ENCODE measurements at places on chromosomes 3 and 15.

DNA sequence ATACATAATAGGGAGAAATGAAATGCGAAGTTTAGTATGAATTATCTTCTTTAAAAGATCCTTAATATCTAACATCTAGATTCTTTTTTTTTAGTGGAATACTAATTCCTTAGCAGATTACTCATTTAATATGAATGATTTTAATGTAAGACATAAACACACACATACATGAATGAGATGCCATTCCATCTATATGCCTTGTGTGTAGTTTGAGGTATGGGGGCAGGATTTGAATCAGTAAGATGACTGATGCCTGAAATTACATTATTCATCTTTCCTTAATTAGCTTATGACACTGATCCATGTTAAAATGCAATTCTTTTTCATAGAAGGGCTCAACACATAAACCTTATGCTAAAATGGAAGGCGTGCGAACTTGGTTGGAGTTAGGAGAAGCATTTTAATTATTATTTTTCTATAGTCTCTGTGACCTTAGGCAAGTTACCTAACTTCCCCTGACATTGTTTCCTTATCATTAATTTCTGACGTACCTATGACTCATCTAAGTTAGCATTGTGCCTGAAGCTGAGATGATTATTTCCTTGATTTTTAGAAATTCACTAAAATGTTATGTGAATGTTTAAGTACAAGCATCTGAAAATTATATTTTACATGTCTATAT lies 10.8 kb upstream of the BNIP2 start:
- no peak for DNase-seq

DNA sequence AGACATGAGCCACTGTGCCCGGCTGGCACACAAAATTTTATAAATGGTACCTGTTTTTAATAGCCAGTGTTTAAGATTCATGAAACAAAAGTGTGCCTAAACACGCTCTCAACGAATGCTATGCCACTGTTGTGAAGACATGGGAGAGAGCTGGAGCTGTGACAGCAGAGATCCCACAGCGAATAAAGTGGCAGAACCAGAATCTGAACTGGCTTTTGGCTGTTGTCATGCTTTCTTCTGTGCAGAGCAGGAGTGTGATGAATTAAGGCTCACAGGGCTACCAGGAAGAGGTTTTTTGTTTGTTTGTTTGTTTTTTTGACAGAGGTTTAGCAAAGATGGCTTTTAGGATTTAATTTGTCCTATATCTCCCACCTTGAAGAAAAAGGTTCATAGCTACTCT lies 14.5 kb downstream of the PTPRG start:
- no peak for DNase-seq

- DNase-seq, result peak; percentile 47
Observed at GRCh38 chr15:63107895-63108546, 13.6 kb upstream of the LACTB start.

- no peak for DNase-seq
Observed at GRCh38 chr3:13642597-13642996, 93.7 kb downstream of the FBLN2 start.

GRCh38 chr3:30112902-30113484 lies 493.4 kb upstream of the TGFBR2 start:
- no peak for DNase-seq

- no peak for DNase-seq
Observed at GRCh38 chr3:63964681-63965485, 52.7 kb upstream of the SCAANT1 start.

DNA sequence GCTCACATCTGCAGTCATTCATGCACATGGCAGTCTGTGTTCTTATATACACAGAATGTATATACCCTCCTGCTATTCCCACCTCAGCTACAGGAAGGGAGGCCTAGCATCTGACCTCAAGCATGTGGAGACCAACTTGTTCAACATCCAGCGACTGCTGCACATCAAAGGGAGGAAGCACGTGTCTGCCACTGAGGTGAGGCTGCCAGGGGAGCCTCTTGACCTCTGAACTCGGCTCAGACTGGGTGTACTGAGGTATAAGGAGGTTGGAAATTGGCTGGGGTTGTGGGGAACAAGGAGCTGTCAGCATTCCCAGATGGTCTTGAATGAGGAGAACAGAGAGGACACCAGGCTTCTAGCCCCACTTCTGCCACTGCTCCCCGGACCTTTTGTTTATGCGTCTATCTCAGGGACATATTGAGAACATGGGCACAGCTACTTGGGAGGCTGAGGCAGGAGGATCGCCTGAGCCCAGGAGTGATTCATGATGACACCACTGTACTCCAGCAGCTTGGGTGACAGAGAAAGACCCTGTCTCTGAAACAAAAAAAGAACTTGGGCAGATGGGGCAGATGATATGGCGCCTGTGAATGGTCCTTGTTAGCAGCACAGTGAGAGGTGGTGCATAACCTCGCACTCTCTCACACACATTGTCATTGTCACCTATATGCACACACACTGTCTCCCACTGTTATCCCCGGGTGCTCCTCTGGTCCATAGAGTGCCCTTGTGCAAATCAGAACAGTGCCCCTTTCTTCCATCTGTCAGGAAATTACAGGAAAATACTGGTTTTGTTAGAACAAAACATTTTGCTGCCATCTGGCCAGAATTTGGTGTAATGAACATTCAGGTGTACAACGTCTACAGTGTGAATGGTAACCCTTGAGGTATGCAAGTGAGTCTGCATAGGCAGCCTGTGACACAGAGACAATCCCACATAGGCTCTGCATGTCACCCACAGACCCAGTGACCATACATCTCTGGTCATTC lies 5.4 kb downstream of the VILL start:
- no peak for DNase-seq

DNA sequence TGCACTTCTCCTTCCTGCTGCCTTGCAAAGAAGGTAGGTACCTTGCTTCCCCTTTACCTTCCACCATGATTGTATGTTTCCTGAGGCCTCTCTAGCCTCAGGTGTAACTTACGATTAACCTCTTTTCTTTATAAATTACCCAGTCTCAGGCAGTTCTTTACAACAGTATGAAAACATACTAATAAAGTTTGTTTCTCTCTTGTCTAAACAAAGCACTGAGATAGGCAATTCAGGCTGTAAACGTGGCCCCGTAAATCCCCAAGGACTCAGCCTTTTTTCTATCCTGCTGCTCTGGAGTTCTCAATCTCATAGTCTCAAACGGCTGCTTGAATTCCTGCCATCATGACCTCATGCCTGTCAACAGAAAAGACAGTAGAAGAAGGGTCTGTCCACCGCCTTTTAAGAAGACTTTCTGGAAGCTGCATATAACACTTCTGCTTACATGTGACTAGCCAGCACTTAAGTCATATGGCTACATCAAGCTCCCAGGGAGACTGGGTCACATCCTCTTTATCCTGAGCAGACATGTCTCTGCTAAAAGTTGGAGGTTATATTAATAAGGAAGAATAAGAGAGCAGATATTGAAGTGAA lies 257.8 kb downstream of the EBLN2 start:
- no peak for DNase-seq

DNA sequence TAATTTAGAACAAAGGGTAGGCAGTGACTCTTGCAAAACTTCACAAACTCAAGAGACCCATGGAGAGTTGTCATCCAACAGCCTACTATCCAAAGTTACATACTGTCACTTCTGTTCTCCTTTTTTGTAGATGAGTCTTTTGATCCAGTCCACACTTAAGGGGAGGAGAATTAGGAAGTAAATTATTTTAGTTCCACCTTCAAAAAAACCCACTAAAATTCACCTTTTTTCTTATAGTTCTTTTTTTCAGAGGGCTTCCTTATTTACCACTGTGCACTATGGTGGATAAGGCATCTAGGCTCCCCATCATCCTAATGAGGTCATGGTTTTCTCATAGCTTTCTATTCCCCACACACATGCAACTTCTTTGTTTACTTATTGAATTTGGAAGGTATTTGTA lies 8.6 kb upstream of the TCAIM start:
- DNase-seq, result no peak

GRCh38 chr3:171181907-171182690 lies 155.6 kb upstream of the SLC2A2 start:
- DNase-seq, result no peak

GRCh38 chr3:54046641-54047214 lies 75.6 kb upstream of the CACNA2D3 start:
- DNase-seq, result no peak

DNA sequence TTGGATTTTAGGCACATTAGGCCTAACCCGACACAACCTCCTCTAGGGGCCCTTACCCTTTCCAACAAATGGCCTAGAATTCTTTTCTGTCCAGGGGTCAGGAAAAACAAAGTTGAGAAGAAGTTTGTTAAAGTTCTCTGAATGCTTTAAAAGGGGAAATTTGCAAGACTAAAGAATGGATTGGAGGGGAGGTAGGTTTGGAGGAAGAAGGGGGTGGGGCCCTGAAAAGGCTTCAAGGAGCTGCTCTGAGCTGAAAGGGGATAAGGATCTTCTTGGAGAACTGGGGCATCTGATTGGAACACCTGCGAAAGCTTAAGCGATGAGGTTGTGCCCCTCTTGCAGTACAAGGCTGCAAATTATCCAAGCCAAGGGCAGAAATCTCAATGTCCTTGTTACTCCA lies 3.9 kb upstream of the SENP2 start:
- DNase-seq, result no peak

GRCh38 chr3:5185093-5185673 lies 2.3 kb upstream of the EDEM1 start:
- no peak for DNase-seq

DNA sequence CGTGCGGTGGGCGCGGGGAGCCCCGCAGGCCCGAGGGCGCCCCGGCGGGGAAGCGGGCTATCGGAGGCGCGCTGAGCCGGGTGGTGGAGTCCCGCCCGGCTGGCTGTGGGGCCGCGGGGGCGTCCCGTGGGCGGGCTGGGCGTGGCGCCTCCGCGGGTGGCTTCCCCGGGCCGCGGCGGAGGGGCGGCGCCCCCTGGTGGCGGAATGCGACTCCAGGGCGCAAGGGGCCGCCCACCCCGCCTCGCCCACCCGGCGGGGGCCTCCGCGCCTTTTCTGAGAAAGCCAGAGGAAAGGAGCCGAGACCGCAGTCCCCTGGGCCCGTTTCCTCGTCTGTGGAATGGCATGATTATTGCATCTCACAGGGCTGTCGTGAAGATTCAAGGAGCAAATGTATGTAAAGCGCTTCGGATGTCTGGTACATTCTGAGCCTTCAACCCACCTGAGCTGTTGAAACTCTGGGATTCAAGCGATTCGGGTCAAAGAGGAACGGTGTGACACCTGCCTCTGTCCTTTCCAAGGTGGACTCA lies 31.9 kb upstream of the RAB6B start:
- DNase-seq, result peak; percentile 82

DNA sequence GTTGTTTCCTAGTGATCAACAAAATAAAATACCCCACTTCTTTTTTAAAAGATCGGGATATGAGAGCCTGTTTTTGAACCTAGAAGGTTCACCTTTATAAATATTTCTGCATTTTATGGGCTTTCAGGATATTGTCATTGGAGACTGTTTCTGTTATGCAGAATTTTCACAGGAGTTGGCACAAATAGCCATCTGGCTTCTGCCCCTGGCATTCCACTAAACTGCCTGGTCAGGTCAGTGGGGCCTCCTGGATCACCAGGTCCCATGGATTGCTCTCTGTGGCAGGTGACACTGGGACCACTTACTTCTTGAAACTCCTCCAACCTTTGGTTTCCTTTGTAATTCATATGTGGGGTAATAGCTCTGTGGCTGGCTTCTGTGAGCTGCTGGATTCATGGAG lies 25.5 kb upstream of the POLR2M start:
- no peak for DNase-seq

DNA sequence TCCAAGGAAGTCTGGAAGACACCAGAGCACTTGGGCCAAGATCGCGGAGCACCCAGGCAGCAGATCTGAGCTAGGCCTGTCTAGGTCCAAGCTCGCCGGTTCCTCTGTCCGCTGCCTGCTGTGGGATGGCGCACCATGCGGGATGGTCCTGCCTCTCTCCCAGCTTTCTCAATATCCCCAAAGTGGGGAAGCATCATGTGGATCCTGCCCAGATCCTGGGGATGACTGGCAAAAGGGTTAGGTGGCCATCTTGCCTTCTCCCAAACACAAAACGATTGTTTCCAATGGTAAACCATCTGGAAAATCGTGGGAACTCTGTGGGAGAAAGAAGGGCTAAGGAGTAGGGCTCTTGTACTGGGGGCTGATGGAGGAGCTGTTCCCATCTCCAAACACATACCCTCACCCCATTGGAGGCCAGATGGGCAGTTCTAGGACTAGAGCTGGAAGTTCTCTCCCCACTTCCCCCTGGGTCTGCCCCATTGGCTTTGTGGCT lies 8.9 kb downstream of the PRKCD start:
- DNase-seq, result no peak

- no peak for DNase-seq
Observed at GRCh38 chr15:87369269-87369668, 887.3 kb downstream of the NTRK3 start.

GRCh38 chr3:4107430-4107829 lies 195.7 kb upstream of the SETMAR start:
- no peak for DNase-seq

DNA sequence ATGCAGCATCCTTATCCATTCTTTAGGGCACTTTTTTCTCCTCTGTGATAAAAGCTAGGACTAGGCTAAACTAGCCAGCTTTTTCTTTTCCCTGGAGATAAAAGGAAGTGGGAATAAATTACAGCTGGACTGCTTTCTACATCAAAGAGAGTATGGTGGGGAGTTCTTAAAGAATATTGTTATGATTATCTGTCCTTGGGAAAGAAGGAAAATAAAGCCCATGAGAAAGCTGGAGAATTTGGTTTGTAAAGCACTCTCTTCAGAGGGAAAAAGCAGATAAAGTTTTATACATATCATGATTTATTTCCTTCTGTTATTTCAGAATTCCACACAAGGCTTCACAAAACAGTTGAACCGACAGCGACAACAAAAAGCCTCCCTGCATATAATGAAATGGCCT lies 923.0 kb downstream of the DIPK2A start:
- DNase-seq, result no peak

DNA sequence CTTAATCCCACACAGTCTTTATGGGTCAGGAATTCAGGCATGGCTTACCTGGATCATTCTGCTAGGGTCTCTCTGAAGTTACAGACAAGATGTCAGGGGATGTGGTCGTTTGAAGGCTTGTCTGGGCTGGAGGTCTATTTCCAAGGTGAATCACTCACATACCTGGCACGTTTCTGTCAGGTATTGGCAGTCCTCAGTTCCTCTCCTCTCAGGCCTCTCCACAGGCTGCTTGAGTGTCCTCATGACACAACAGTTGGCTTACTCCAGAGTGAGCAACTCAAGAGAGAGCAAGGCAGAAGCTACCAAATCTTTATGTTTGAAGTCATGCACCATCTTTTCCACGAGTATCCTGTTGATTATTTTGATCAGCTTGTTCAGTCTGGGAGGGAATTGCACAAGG lies 43.9 kb upstream of the PARP14 start:
- no peak for DNase-seq

DNA sequence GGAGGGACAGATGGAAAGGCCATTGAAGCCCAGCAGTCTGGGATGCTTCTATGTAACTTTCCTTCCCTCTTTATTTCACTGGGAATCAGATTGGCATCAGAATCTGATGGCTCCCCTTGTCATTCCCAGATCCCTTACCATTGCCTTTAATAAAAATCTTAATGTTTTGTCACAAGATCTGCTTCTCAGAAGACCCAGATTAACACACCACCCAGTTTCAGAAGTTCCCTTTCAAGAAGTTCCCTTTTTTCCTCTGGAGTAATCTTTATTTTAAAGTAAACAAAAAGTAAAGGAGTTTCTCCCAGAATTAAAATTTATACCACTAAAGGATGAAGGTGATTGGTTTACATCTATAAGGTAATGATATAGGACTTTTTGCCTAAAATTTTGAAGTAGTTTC lies 76.4 kb downstream of the UBR1 start:
- no peak for DNase-seq

- DNase-seq, result no peak
Observed at GRCh38 chr3:128235207-128235926, 82.1 kb downstream of the EEFSEC start.

Data from HuH-7.5 (cell line).